Colonic mucosa (tissue), 4 donors: ENCODE measurements at places on chromosomes 4 and X. TPM values are rescaled to one million over a fixed set of nuclear protein-coding genes. Genes with fewer than 3 reads are reported as not detected.

DNA sequence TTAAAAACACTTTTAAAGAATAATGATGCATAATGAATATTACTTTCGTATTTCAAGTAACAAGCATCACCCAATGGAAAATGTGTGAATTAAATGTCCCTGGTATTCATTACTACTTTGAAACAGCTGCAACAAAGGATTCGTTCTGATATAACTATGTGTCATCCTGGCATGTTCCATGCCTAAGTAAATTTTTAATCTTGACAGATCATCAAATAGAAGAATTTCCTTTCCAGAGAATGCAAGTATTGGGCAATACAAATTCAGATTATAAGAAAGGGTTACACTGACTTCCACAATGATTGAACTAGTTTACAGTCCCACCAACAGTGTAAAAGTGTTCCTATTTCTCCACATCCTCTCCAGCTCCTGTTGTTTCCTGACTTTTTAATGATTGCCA lies 105.3 kb downstream of the SPCS3 start:
- no peaks in the 10 kb centered on the region for H3K27me3 ChIP-seq
- H3K36me3 ChIP-seq, result no peaks in the 10 kb centered on the region
- no peak for DNase-seq
- H3K4me3 ChIP-seq, result no peak overlapping the region
- H3K4me1 ChIP-seq, result no peaks in the 10 kb centered on the region
- H3K27ac ChIP-seq, result no peak overlapping the region

DNA sequence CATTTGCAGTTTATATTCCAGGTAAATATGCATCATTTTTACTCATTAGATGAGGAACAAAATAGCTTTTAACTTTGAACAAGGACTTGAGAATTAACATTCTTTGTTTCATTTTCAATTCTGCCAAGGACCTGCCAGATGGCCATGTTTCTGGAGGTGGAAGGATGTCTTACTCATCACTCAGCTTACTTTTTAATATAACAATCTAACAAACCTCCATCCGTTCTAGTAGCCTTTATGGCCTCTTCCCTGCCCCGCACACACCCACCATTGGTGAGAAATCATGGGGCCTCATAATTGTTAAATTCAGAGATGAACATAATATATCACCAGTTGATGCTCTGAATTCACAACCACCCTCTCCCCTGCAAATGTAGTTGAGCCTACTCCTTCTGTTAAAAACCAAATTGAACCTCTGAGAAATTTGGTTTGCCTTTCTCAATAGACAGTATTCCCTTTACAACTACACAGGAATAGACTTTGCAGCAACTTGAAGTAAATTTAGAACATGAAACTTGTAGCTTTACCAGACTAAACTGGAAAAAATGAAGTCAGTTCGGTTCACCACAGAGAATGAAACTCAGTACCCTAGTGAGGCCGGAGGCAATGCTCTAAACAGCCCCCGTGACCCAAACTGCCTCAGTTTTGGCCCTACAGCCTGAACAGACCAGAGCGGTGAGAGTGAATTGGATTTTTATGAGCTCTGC lies 50.1 kb upstream of the ACSL4 start:
- H3K27ac ChIP-seq, result no peak overlapping the region
- no peak for DNase-seq
- no peaks in the 10 kb centered on the region for H3K4me1 ChIP-seq

- no peak for DNase-seq
- H3K27ac ChIP-seq, result no peak overlapping the region
- no peaks in the 10 kb centered on the region for H3K36me3 ChIP-seq
- H3K4me1 ChIP-seq, result no peaks in the 10 kb centered on the region
- no peak overlapping the region for H3K4me3 ChIP-seq
Observed at GRCh38 chr4:110155654-110156053, 42.8 kb downstream of the ELOVL6 start.

GRCh38 chr4:156228676-156229075 lies 275.0 kb upstream of the CTSO start:
- no peak overlapping the region for H3K4me3 ChIP-seq
- DNase-seq, result no peak
- H3K27ac ChIP-seq, result no peak overlapping the region
- no peaks in the 10 kb centered on the region for H3K36me3 ChIP-seq

GRCh38 chr4:15544248-15544729 lies 74.6 kb downstream of the CC2D2A start:
- H3K36me3 ChIP-seq, result no peaks in the 10 kb centered on the region
- H3K4me1 ChIP-seq, result no peaks in the 10 kb centered on the region
- no peak for DNase-seq
- no peaks in the 10 kb centered on the region for H3K27me3 ChIP-seq

- H3K36me3 ChIP-seq, result no peaks in the 10 kb centered on the region
- H3K27ac ChIP-seq, result no peak overlapping the region
- no peaks in the 10 kb centered on the region for H3K27me3 ChIP-seq
- DNase-seq, result peak; percentile 64
- H3K4me3 ChIP-seq, result no peak overlapping the region
- H3K4me1 ChIP-seq, result no peaks in the 10 kb centered on the region
Observed at GRCh38 chrX:16807976-16808542, 21.8 kb downstream of the TXLNG start.

GRCh38 chr4:173318648-173319211 lies 15.4 kb downstream of the HMGB2 start:
- H3K27me3 ChIP-seq, result no peaks in the 10 kb centered on the region
- no peak overlapping the region for H3K27ac ChIP-seq
- H3K36me3 ChIP-seq, result no peaks in the 10 kb centered on the region

GRCh38 chr4:137934911-137935310 lies 307.2 kb downstream of the SLC7A11 start:
- H3K36me3 ChIP-seq, result no peaks in the 10 kb centered on the region
- H3K27ac ChIP-seq, result no peak overlapping the region
- DNase-seq, result no peak
- H3K27me3 ChIP-seq, result no peaks in the 10 kb centered on the region

DNA sequence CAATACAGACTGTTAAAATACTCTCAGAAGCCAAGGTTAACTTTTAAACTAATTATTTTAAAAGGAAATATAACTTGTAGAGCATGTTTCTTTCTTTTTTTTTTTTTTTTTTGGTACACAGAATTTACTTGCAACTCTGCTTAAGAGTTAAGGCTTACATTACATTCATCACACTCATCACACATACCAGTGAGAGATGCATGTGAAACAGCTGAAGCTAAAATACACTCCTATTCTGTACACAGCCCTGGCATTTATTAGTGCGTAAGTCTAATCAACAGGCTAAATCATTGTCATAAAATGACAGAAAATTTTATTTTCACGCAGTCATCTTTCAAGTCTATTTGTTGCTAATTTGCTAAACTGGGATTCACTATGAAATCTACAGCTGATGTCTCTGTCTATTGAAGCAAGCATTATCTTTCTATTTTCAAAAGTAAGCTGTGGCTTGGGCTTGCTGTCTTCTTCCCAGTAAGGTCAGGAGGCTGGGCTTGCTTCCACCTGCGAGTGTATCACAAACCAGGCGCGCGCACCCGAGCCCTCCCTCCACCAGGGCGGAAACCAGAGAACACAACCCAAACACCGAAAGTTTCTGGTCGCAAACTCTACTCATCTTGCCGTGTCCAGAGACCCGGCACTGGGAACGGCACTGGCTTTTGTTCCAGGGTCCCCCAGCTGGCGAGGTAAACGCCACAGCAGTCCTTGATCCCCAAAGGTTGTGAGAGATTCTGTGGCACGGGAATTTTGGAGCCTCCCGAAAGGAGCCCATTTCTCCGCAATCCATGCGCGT lies 3.9 kb downstream of the MAML3 start:
- H3K4me1 ChIP-seq, result no peaks in the 10 kb centered on the region
- H3K27ac ChIP-seq, result peak overlapping the region; percentile 99
- peak; percentile 89 for DNase-seq
- H3K4me3 ChIP-seq, result peak overlapping the region; percentile 79
- no peaks in the 10 kb centered on the region for H3K27me3 ChIP-seq

DNA sequence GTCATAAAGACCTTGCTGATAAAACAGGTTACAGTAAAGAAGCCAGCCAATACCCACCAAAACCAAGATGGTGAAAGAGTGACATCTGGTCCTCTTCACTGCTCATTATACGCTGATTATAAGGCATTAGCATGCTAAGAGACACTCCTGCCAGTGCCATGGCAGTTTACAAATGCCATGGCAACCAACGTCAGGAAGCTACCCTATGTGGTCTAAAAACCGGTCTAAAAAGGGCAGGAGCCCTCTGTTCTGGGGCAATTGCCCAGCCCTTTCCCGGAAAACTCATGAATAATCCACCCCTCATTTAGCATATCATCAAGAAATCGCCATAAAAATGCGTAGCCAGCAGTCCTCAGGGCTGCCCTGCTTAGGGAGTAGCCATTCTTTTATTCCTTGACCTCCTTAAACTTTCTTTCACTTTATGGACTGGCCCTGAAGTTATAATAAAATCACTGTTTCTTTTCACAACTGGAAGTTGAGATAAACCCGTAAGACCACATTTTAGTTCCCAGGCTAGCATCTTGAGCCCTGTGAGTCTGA lies 260.5 kb upstream of the FAT1 start:
- DNase-seq, result no peak
- no peak overlapping the region for H3K4me3 ChIP-seq
- no peak overlapping the region for H3K27ac ChIP-seq
- no peaks in the 10 kb centered on the region for H3K4me1 ChIP-seq
- no peaks in the 10 kb centered on the region for H3K27me3 ChIP-seq

- H3K36me3 ChIP-seq, result no peaks in the 10 kb centered on the region
- H3K4me3 ChIP-seq, result no peak overlapping the region
- no peak overlapping the region for H3K27ac ChIP-seq
- no peaks in the 10 kb centered on the region for H3K4me1 ChIP-seq
Observed at GRCh38 chr4:10623241-10623640, 61.3 kb downstream of the CLNK start.

GRCh38 chr4:159639671-159640323 lies 536.9 kb downstream of the RAPGEF2 start:
- no peaks in the 10 kb centered on the region for H3K36me3 ChIP-seq
- H3K27me3 ChIP-seq, result no peaks in the 10 kb centered on the region
- H3K4me1 ChIP-seq, result no peaks in the 10 kb centered on the region

MAGEC3 gene
- total RNA-seq, result not detected

GLRB gene
- total RNA-seq, result 0.42 TPM

CNKSR2 gene
- total RNA-seq, result 0.24 TPM

FSTL5 gene
- total RNA-seq, result 0.13 TPM

ELOVL6 gene
- total RNA-seq, result 43.7 TPM

PAGE2B gene
- not detected for total RNA-seq
